ENCODE measurements at places on chromosomes 1 and 21.

GRCh38 chr1:211017075-211017718 is 116.8 kb downstream of the KCNH1 start:
- DNase-seq: no peak

DNA sequence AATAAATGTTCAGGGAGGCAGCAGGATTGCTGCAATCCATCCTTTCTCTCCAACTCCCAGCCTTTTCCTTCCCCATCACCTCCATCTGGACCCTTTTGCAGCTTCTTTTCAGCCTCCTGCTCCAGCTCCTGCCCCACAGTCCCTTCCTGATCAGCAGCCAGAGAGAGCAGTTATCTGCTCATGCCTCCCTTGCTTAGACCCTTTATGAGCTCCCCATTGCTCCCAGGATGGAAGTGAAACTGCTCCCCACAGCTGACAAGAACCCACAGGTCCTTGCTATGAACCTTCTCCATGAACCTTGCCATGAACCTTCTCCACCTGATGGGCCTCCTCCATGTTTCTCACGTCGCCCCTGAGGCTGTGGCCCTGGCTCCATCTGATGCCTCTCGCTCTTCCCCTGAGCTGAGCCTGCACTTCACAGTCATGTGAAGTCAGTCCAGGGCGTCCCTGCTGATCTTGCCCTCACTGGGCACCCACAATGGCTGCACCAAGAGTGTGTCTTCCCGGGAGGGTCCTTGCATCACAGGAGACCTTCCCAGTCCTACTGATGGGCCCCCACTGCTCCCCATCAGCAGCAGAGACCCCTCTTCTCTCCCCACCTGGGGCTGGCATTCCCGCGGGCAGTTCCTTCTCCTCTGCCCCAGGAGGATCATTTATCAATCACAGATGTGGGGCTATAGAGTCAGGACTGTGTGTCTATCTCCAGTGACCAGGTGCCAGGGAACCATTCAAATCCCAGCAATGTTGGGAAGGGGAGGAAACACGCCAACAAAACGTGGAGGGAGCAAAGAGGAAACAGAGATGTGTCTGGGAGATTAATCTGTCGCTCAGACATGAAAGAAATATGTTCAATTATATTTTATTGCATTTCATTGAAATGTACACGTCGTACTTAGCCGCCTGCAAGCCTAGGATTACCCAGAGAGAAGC is 73.1 kb downstream of the MATN1 start:
- no peak for DNase-seq

DNA sequence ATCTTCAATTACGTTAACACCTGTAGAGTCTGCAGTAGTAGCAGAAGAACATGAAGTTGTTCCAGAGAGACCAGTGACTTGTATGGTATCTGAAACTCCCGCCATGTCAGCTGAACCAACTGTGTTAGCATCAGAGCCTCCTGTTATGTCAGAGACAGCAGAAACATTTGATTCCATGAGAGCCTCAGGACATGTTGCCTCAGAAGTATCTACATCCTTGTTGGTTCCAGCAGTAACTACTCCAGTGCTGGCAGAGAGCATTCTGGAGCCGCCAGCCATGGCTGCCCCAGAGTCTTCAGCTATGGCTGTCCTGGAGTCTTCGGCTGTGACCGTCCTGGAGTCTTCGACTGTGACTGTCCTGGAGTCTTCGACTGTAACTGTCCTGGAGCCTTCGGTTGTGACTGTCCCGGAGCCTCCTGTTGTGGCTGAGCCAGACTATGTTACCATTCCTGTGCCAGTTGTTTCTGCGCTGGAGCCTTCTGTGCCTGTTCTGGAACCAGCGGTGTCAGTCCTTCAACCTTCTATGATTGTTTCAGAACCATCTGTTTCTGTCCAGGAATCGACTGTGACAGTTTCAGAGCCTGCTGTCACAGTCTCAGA is 10.3 kb downstream of the SON start:
- no peak for DNase-seq

GRCh38 chr1:156726549-156727226 is 1.6 kb upstream of the METTL25B start:
- DNase-seq: no peak

- DNase-seq: no peak
Observed at GRCh38 chr1:59505596-59506028, 208.7 kb downstream of the FGGY start.

GRCh38 chr1:230399321-230400006 is 26.7 kb downstream of the PGBD5 start:
- no peak for DNase-seq

DNA sequence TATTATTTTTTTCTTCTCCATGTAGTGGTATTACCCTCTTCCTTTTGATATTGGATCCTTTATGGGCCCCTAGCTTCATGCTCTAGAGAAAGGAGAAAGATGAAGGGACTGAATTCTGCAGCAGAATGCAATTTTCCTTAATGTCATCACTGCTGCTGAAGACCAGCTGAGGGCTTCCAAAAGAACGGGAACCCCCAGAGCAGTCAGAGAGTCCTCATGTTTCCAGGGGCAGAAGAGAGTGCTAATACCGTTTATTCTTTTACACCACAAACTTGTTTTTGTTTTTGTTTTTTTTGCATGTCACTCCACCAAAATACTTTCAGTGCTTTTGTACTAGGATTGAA is 21.1 kb upstream of the TBX15 start:
- DNase-seq: no peak

DNA sequence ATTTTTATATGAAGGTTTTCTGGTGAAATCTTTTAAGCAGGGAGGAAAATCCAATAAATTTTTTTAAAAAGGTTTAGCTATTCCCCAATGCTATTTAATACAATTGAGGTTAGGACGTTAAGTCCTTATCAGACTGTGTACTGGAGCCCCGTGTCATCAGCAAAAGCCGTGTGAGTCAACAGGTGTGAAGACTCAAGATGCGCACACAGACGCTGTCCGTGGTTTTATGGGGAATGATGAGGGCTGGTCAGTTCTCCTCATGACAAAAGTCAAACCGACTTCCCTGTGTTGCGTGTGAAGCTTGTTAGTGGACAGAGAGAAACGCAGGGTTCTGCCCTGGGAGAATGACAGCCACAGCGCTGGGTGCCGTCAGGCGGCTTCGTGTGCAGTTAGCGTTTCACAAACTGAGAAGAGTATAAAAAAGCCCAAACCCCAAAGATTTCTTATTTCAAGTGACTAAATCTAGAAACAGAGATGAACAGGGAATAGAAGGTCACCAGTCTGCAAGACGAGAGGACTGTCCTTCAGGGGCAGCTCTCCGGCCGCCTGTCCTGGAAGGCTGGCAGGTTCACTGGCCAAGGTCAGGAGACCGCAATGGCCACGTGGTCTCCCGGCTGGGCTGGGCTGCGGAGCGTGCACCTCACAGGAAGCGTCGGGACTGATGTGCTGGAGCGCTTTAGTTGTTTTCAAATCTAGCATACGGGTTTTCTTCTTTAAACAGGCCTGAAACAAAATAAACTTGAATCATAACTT is 22.4 kb downstream of the PTTG1IP start:
- DNase-seq: no peak

GRCh38 chr1:38028105-38028591 is 15.6 kb downstream of the UTP11 start:
- peak; percentile 52 for DNase-seq

- DNase-seq: no peak
Observed at GRCh38 chr1:231057410-231057809, 17.4 kb upstream of the FAM89A start.

DNA sequence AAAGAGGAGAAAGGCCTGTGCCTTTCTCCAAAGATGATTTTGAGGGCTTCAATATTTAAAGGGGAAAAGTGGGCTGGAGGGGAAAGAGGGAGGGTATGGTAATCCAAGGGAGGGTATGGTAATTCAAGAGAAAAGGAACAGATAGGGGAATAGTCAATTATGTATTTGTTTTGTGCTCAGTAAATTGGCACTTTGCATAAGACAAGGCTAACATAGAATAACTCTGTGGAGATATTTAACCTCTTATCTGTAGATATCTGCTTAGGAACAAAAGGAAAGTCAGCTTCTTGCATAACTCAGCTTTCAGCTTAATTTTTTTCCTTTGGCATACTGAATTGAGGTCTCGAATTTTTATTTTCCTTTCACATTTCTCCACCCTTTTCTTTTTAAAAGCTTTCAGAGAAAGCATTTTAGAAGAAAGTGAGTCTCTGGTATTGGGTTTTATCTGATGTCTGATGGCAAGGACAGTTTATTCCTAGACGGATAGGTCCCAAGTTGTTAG is 119.9 kb upstream of the F3 start:
- DNase-seq: no peak

- no peak for DNase-seq
Observed at GRCh38 chr1:153261281-153262069, 2.0 kb downstream of the LORICRIN start.

GRCh38 chr21:46065914-46066551 is 31.9 kb upstream of the COL6A2 start:
- no peak for DNase-seq

- no peak for DNase-seq
Observed at GRCh38 chr1:147162093-147162492, 10.2 kb downstream of the PRKAB2 start.

- DNase-seq: no peak
Observed at GRCh38 chr1:15559189-15559810, 25.6 kb downstream of the AGMAT start.

GRCh38 chr1:24111996-24112779 is at the start of gene MYOM3:
Gene MYOM3 (minus strand): TSS chr1:24112135. CDS start chr1:24108636, 3,499 bp downstream.
- DNase-seq: no peak

DNA sequence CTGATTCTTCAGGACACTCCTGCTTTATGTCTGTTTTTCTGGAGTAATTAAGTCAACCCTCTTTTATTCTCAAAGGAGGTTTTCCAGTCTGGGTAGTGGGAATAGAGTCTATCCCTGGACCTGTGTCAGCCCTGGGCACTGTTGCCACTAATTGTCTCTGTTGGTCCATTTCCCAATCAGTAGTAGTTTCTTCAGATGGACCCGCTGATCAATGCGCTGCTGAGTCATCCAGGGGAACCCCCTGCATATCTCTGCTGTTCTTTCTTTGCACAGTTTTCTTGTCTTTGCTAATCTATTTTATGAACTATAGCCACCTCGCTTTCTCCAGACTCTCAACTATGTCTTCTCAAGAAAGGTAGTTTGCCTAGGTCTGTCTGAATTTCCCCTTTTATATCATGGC is 82.5 kb downstream of the TNNI3K start:
- no peak for DNase-seq

DNA sequence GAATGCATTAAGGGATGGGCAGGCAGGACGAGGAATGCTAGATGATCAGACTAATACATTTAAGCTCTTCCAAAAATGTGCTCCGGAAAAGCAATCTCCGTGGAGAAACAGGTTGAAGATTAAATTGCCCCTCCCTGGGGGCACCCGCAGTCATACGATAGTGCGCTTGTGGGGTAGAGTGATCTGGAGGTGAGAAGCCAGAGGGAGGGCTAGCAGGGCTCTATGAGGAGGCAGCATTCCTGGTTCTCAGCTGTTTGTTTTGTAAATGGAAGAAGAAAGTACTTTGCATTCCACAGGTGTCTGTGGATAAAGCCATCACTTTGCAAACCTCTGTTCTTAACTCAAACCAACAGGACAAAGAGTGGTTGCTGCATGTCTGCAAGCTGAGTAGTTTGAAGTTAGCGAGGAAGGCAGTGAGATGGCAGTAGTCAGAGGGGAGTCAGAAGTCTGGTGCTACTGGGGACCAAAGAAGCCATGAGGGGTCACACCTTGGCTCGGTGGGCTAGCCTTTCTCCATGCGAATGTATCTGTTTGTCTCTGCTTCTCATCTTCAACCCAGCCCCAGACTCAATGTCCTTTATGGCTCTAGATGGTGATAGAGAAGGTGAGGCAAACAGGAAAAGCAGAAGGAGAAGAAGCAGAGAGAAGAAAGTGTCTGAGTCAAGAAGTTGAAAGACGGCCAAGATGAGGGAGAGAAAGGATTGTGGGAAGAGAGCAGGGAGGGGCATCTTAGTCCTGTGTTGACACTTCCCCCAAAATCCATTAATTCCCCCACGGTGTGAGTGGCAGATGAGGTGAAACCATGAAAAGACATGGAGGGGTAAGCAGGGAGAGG is 65.2 kb upstream of the GJA8 start:
- no peak for DNase-seq

DNA sequence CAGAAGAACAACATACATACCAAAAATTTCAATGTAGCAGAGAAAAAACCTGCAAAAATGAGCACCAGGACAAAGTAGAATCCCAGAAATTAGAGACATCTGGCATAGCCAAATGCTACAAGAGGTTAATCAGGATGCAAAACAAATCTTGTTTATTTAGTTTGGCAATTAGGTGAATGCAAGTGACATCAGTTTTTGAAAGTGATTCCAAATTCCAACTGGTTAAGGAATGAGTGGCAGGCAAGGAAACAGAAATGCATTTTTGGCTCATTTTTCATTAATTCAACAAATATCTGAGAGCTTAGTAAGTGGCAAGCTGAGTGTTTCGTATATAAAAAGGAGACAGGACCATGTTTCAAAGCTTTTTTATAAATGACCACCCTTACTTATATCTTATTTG is 21.3 kb downstream of the SCAF4 start:
- no peak for DNase-seq

DNA sequence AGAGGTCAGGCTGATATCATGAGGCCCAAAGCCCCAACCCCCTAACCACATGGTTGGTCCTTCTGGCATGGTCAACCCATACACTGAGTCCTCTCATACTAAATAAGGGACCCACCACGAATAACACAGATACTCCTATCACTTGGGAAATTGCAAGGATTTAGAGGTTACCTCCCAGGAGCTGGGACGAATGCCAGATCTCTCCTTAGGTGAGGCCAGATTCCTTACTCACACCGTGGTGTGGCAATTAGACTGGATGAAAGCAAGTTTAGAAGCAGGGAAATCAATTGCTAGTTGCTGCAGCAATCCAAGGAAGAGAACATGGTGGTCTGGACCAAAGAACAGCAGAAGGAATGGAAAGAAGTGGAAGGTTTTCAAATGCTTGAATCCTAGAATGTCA is 60.1 kb downstream of the IER5 start:
- DNase-seq: no peak

DNA sequence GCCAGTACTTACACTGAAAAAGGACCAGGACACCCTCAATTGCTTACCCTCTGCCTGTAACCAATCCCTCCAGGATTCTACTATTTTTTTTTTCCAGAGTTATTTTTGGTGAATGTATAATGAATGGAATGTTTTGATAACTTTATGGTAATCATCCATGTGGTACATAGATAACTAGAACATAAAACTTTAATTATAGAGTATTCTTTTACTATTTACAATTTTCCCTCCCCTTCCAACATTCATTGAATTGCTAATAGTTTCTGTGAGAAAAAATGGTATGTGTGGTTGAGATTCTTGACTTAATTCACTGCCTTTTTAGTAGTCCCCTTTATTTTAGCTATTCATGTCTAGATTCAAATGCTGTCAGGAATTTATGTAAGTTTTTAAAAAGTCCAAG is 164.6 kb downstream of the CYYR1 start:
- DNase-seq: no peak

- no peak for DNase-seq
Observed at GRCh38 chr1:218572050-218572449, 226.9 kb downstream of the TGFB2 start.

- DNase-seq: no peak
Observed at GRCh38 chr1:174219606-174220370, 60.5 kb downstream of the RABGAP1L start.
